ENCODE measurements at places on chromosomes 7 and 10.

DNA sequence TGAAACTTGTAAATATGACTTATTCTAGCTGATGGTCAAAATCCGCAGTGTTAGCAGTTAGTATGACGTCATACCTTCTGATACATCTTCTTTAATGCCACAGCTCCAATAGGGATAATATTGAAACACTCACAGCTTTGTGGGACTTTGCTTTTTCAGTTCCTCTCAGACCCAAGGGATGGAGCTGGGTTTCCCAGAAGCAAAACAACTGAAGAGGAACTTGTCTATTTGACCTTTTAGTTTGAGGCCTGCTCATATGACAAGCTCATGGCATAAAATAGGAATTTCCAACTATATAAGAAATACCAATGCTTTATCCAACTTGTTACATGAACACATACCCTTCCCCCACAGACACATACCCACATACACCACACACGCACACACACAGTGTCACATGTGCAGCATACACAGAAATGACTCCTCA is 31.6 kb upstream of the C10orf67 start:
- peak; percentile 5 for DNase-seq

- no peak for DNase-seq
These were observed 11.9 kb downstream of the PIK3AP1 start for GRCh38 chr10:96708456-96708855.

DNA sequence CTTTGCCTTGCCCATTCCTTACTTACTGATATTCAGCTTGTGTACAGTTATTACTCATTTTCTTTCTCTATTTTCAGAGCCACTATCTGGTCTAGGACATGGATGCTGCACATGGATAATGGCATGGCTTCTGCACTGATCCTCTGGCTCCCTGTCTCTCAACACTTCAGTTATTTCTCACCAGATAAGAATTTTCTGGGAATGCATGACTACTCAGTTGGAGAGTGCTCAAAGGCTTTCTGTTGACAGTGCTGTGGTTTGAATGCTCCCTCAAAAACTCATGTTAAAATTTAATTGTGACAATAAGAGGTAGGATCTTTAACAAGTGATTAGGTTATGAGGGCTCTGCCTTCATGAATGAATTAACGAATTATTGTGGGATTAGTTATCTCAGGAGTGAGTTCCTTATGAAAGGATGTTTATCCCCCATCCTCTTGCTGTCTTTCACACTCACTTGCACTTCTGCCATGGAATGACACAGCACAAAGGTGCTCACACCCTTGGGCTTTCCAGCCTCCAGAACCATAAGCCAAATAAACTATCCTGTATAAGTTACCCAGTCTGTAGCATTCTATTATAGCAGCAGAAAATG is 16.1 kb upstream of the PIK3CG start:
- DNase-seq: no peak

- no peak for DNase-seq
These were observed 694.5 kb downstream of the NXPH1 start for GRCh38 chr7:9127901-9128300.

GRCh38 chr10:85152496-85152895 is 824.1 kb downstream of the CCSER2 start:
- no peak for DNase-seq

DNA sequence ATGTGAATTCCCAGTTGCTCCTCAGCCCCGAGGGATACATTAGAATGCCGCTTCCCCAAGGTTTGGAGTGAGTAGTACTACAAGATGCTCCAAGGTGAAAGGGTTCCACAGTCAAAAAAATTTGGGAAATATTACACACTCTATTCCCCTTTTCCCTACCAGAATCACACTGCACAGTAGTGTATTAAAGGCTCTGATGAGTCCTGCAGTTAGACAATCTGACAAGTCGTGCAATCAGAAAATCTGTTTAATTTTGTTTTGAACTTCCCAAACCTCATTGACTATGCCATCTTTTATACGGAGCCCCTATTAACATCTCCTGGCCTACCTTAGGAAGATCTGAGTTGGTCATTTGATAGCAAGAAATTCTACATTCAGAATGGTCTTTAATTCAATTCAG is 13.6 kb upstream of the UCMA start:
- no peak for DNase-seq

DNA sequence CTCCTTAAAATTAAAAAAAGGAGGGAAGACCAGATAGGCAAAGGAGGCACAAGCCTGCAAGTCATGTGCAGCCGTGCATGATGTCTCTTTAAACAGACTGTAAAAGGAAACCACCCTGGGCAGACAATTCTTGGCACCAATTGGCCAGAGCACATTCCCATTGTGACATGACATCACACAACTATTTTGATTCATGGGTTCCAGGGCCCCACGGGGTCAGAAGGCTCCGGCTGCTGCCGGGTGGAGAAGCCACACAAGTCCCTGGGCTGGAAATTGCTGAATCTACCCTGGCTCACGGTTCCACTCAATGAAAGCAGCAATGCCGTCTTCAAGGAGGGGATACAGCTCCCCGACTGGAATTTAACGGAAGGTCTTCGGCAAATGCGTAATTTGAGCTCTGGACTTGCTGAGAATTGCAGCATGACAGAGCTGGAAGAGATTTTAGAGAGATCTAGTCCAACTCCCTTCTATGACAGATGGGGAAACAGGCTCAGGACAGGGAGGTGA is 140.5 kb downstream of the PRKAG2 start:
- DNase-seq: no peak

DNA sequence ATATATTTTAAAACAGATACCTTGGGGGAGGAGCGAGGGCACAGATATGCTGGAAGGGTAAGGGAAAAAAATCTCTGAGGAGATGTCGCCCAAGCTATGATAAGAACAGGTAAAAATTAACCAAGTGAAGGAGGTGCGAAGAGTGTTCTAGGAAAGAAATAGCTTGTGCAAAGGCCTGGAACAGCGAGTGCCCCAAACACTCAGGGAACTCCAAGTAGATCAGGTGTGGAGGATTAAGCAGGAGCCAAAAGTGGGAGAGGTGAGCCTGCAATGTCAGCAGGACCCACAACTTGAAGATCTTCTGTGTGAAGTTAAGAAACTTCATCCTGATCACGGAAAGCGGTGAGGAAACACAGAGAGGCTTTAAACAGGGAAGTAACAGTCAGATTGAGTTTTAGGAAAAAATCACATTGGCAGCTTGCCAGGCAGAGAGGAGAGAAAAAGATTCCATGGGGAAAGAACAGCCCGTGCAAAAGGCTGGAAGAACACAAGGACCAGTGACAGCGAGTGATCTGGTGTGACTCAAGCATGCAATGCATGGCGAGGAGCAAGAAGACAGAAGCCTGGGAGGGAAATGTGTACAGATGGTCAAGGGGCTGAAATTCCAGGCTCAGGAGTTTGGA is 30.7 kb downstream of the FGF8 start:
- no peak for DNase-seq

- no peak for DNase-seq
These were observed 7.1 kb downstream of the CPVL start for GRCh38 chr7:29139191-29139590.

GRCh38 chr10:112989826-112990225 is 39.8 kb downstream of the TCF7L2 start:
- DNase-seq: no peak

GRCh38 chr7:148209643-148210190 is 380.8 kb upstream of the C7orf33 start:
- no peak for DNase-seq

GRCh38 chr7:26724795-26725194 is 139.6 kb downstream of the SKAP2 start:
- no peak for DNase-seq

GRCh38 chr10:119336599-119336998 is 129.2 kb downstream of the GRK5 start:
- DNase-seq: no peak

DNA sequence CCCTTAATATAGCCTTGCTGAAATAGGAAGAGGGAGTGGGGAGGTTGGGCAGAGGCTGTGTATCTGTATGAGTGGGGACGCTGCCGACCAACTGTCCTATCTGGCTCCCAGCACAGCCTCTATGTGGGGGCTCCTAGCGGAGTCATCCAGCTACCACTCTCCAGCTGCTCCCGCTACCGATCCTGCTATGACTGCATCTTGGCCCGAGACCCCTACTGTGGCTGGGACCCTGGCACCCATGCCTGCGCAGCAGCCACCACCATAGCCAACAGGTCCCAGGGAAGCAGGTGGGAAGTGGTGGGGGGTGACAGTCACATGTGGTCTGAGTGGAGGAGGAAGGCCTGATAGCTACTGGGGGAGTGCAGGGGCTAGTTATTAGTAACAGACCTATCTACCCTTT is 6.6 kb downstream of the MRPL43 start:
- no peak for DNase-seq

DNA sequence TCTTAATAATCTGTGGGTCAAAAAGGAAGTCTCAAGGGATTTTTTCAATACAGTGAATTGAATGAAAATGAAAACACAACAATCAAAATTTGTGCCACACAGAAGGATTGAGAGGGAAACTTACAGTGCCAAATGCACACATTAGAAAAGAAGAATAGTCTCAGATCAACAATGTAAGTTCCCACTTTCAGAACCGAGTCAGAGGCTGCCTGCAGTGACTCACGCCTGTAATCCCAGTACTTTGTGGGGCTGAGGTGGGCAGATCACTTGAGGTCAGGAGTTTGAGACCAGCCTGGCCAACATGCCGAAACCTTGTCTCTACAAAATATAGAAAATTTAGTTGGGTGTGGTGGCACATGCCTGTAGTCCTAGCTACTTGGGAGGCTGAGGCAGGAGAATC is 12.5 kb upstream of the KEL start:
- DNase-seq: no peak

- DNase-seq: no peak
These were observed 28.0 kb upstream of the TNS3 start for GRCh38 chr7:47609803-47610452.

DNA sequence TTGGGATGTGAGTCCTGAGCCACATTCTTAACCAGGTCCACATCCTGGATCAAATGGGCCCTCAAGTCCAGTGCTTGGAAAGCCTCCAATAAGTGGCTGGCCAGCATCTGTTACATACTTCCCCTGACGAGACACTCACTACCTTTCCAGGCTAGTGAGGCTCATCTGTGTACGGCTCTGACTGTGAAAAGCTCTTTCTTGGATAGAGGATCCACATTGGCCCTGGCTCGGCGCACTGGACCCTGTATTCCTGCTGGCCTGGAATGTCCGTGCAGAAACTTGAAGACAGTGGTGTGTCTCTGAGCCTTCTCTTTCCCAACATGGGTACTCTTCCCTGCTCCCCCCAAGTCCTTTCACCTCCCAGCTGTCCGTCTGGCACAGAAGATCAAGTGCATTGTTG is 35.5 kb downstream of the MYL10 start:
- DNase-seq: no peak

DNA sequence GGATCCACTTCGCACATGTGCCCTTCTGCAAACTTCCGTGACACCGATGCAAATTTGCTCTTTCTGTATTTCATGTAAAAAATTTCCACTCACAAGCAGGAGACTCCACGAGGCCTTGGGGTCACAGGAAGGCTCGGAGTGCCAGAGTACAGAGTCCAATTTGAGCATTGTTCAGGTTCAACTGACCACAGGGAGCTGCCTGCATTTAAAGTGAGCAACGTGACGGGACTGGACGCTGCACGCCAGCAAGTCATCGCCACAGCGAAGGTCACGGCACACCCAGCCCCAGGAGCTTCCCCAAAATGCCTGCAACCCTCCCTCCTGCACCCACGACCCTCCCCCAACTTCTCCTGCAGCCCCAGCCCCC is 41.5 kb upstream of the NKX6-2 start:
- no peak for DNase-seq

GRCh38 chr7:46321556-46322205 is 400.6 kb upstream of the IGFBP3 start:
- no peak for DNase-seq

- DNase-seq: no peak
These were observed 11.7 kb upstream of the TMEM106B start for GRCh38 chr7:12199363-12199762.

- peak; percentile 77 for DNase-seq
These were observed 3.6 kb downstream of the HOXA13 start for GRCh38 chr7:27196287-27196767.

DNA sequence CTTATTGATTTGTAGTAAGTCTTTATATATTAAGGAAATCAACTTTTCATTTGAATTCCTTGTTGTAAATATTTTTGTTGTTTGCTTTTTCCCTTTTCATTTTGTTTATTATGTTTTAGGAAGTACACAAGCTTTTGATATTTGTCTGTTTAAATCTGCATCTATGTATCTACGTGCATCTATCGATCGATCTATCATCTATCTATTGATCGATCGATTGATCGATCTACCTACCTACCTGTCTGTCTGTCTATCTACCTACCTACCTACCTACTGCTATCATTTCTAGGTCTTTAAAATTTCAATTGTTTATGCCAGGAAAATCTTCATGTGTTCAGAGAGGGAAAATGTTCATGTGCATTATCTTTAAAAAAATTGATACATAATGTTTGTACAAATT is 216.8 kb upstream of the MTPN start:
- no peak for DNase-seq

GRCh38 chr7:116222501-116222900 is 12.2 kb downstream of the TES start:
- DNase-seq: no peak

GRCh38 chr7:150450491-150451001 is at the start of gene GIMAP8:
Gene GIMAP8, plus strand, starts transcription at chr7:150450630. Its CDS starts 16,069 bp downstream, at chr7:150466699.
- DNase-seq: peak; percentile 80

- DNase-seq: no peak
These were observed 25.7 kb upstream of the TRIM56 start for GRCh38 chr7:101059620-101059942.

DNA sequence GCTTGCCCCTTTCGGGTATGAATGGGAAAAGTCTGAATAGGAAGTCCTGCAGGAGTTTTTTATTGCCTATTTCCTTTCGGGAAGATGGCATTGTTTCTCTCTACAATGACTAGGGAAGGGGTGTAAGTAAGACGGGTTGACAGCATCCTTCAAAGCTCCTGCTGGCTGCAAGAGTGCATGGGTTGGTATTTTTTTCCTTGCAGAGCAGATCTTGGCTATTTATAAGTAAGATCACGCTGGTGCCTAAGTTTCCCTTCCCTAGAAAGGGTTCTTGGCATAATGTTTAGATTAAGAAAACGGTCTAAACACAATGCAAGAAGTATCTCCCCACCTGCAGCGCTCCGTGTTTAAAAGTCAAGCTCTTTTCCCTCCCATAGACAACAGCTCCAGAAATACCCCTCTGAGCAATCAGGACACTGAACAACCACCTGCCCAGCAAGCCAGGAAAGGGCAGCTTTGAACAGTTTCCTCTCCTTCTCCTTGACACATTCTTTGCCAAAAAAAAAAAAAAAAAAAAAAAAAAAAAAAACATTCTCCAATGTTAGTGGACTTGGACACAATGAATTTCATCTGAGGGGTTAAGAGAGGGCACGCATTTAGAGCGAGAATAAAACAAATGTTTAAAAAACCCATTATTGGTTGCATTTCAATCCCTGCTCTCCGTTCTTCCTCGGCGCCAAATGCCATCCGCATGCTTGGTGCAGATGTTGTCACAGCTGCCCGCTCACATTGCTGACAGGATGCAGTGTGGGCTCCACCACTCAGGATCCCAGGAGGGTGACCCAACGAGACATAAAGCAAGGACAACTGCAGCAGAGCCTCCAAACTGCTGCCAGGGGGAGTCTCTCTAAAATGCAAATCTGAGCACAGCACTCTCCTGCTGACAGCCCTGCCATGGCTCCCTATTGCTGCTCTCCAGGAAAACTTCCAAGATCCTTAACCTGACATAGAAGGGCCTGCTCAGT is 427.4 kb upstream of the MGMT start:
- no peak for DNase-seq

Data from CD4-positive, alpha-beta T cell treated with Interleukin-4 for 4 hours (primary cell).